T follicular helper cell (primary cell): ENCODE measurements at places on chromosomes 1 and 21.

- no peak for DNase-seq
These were observed 3.9 kb upstream of the CDK18 start for GRCh38 chr1:205500240-205501233.

GRCh38 chr1:101112051-101112780, 86.6 kb upstream of the DPH5 start:
- DNase-seq = peak; percentile 70

GRCh38 chr1:28775121-28775942, 36.6 kb upstream of the OPRD1 start:
- peak; percentile 54 for DNase-seq

DNA sequence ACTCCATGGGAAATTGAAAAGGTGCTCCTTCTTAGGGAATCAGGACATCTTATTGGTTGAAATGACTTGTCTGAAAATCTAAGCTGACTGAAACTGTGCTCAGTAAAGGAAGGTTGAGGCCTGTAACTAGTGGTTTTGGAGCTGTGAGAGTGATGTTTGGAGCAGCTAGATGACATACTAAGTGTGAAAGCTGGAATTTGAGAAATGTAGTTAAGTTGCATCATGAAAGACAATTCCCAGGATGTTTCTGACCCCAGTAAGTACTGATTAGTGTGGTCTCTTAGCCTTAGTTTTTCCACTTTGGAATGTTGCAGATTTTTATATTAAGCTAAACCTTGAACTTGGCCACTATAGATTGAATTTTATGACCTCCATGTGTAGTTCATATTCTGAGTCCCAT, 154.9 kb downstream of the PAPPA2 start:
- DNase-seq = no peak

GRCh38 chr1:110542725-110543124, 23.8 kb upstream of the KCNA10 start:
- no peak for DNase-seq

GRCh38 chr1:6125366-6125765, 54.8 kb downstream of the CHD5 start:
- DNase-seq = no peak

GRCh38 chr1:216612291-216612690, 110.9 kb downstream of the ESRRG start:
- DNase-seq = no peak

- DNase-seq = no peak
These were observed 2.9 kb downstream of the MXRA8 start for GRCh38 chr1:1355416-1355815.

DNA sequence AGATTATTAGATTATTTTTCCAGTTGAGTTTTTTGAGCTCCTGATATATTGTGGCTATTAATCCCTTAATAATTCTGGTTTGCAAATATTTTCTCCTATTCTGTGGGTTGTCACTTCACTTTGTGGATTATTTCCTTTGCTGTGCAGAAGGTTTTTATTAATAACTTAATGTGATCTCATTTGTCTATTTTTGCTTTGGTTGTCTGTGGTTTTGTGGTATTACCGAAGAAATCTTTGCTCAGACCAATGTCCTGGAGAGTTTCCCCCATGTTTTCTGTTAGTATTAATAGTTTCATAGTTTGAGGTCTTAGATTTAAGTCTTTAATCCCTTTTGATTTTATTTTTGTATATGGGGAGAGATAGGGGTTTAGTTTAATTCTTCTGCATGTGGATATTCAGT, 7.1 kb upstream of the TBX19 start:
- DNase-seq = no peak

- no peak for DNase-seq
These were observed 55.5 kb downstream of the SLC66A1 start for GRCh38 chr1:19367584-19368041.

DNA sequence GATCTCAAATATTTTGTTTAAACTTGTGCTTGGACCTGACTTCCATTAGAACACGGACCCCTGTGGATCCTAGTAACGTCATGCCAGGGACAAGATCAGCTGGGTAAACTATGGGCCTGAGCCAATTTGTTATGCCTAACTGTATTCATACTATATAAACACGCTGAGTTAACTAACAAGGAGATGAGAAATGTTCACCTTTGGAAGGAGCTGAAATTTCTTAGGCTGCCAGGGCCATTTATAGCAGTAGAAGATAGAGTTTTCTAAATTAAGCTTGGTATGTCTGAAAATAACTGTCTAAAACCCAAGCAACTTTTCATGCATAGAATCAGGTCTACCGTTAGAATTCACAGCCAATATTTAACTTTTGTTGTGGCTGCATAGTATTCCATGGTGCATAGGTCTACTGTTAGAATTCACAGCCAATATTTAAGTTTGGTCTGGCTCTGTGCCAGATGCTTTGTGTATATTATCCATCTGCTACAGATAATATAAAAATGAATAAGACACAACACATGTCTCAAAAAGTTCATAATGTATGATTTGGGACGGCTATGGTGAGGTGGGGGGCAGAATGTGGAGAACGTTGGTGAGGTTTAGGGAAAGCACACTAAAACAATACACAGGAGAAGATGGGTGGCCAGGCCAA, 61.5 kb downstream of the NMNAT2 start:
- no peak for DNase-seq

DNA sequence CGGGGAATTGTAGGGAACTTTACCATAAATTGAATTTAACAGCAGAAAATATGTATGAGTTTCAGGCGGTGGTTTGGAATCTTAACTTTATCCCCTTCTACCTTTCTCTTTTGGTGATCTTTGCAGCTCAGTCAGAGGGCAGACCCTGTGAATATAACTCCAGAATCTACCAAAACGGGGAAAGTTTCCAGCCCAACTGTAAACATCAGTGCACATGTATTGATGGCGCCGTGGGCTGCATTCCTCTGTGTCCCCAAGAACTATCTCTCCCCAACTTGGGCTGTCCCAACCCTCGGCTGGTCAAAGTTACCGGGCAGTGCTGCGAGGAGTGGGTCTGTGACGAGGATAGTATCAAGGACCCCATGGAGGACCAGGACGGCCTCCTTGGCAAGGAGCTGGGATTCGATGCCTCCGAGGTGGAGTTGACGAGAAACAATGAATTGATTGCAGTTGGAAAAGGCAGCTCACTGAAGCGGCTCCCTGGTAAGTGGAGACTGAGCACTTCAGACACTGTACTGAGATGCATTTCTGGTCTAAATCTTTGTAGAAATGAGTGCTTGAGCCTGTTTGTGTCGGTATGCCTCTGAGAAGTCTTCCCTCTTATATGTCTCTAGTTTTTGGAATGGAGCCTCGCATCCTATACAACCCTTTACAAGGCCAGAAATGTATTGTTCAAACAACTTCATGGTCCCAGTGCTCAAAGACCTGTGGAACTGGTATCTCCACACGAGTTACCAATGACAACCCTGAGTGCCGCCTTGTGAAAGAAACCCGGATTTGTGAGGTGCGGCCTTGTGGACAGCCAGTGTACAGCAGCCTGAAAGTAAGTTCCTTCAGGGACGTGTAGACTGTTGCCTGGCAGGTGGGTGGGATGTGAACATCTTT, 1.5 kb downstream of the CCN1 start:
- no peak for DNase-seq

DNA sequence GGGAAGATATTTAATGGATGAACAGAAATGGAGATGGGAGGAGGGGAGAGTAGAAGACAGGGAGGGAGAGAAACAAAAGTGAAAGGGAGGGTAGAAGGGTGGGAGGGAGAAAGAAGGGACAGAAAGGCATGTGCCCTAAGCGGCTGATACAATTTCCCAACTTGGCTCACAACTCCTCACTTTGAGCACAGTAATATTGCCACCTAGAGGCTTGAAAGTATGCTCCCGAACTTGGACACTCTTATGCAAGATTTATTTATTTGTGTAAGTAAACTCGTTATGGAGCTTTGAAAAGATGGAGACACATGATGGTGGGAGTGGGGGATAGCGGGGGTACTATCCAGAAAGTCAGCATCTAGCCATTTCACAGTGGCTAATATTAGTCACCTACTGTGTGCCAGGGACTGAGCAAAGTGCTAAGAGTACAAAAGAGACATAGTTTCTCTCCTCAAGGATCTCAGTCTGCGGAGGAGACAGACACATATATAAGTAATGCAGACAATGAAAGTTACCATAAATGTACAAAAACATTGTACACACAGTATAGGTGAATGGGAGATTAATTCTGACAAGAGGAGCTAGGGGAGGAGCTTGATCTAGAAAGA, 189.7 kb downstream of the SEC16B start:
- DNase-seq = no peak

DNA sequence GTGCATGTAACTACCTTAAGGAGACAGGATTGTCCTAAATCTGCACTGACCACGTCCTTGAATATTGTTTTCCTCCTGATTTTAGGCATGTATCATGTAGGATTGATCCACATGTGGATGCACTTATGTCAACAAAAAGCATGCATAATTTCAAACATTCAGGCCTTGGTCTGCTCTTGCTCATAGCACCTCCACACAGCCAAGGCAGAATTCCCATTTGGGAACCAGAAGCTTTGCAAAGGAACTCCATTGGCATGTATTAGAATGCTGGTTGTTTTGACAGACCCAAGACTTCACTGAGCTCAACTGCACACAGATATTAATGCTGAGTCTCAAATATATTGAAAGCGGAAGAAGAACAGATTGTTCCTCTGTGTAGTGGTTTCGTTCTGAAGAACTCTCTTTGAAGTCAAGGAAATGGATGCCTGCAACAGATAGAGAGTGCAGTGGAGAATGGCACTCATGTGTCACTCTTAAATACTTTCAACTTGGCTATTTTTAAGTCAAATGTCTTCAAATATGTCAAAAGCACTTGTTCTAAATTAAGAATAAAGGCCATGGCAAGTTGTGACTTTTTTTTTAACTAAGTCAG, 387.6 kb downstream of the LTN1 start:
- DNase-seq = no peak

GRCh38 chr21:14403681-14404318, 20.9 kb upstream of the HSPA13 start:
- no peak for DNase-seq

- DNase-seq = no peak
These were observed 13.2 kb downstream of the PLPP3 start for GRCh38 chr1:56566061-56566744.

DNA sequence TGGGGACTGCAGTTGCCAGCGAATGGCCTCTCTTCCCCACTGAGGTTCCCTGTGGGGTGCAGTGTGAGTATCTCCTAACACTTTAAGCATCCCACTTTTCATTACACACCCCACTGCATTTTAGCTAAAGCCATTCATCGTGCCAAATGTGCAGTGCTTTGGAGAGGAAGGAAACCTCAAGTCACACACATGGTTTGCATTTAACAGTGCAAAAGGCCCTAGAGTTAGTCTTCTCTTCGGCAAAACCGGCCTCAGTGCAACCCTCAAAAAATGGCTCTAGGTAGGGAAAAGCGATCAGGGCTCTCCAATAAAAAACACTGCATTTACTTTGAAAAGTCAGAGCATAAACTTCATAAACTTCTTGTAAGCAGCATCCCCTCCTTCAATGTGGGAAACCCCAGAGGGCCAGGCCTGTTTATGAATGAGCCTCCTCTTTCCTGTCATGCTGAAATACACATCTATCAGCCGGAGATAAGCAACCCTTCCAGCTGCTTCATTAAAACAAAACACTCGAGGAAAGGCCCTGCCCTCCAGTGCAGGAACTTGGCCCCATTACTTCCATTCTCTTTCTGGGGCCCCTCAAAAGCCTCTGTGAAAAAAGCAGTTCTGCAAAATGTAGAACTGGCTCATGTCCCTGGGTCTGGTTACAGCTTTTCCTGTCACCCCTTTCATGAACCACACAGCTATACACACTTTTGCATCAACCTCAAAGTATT, 184.0 kb downstream of the CDC7 start:
- DNase-seq = no peak

DNA sequence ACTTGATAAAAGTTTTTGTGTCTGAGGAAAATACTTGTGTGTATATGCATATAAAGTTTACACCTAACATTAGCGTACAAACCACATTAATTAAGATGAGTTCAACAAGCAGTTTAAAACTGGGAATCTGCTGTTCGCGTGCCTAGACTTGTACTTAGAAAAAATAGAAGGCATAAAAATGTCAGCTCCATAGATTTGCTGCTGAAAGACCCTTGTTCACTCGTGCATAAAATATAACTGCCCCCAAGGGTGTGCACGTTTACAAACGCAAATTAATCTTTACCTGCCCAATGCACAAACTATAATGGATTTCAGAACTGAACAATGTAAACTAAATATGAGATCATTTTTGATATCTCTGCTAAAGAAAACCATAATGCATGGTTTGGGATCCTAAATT, 392.3 kb upstream of the ADGRL2 start:
- no peak for DNase-seq

GRCh38 chr21:40294345-40294744, 427.1 kb downstream of the PCP4 start:
- no peak for DNase-seq

GRCh38 chr1:243422362-243422761, 166.5 kb downstream of the SDCCAG8 start:
- no peak for DNase-seq
